ENCODE measurements at places on chromosomes 5 and 9. TPM values are rescaled to one million over a fixed set of nuclear protein-coding genes. Genes with fewer than 3 reads are reported as not detected.

DNA sequence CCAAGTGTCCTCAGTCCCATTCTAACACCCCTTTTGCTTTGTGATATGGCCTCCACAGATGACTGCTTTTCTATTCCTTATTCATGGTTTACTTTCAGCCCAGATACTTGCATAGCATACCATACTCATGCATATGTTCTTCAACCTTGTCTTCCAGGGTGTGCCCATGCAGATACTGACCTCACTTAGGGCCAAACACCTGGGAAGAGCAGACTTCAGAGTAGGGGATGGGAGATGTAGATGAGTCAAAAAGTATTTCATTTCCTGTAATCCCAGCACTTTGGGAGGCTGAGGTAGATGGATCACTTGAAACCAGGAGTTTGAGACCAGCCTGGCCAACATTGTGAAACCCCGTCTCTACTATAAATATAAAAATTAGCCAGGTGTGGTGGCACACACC lies 58.3 kb downstream of the NRG2 start:
- DNase-seq: no peak
- H3K27me3 ChIP-seq: peaks cover 43% of the 10 kb centered on the region
- no peak overlapping the region for H3K4me3 ChIP-seq
- H3K4me1 ChIP-seq: no peaks in the 10 kb centered on the region
- no peaks in the 10 kb centered on the region for H3K36me3 ChIP-seq
- no peak overlapping the region for H3K27ac ChIP-seq

DNA sequence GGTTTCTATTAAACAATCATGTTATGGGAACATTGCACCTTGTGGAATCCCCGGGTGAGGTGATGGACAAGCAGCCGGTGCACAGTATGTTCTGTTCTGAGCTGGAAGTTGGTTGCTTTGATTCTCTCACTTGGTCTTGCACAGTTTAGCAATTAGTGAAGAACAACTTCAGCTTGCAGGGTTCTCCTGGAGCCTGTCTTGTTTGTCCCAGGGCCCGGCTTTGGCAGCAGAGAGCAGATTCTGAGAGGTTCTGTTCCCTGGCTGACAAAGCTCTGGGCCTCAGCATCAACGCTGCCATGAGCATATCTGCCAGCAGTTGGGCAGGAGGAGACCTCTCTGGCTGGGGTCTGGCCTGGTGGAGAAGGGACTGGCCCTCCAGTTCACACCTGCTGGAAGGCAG lies 16.9 kb downstream of the GADD45G start:
- H3K4me1 ChIP-seq: peaks cover 5% of the 10 kb centered on the region
- no peak overlapping the region for H3K4me3 ChIP-seq
- peaks cover 33% of the 10 kb centered on the region for H3K27me3 ChIP-seq

DNA sequence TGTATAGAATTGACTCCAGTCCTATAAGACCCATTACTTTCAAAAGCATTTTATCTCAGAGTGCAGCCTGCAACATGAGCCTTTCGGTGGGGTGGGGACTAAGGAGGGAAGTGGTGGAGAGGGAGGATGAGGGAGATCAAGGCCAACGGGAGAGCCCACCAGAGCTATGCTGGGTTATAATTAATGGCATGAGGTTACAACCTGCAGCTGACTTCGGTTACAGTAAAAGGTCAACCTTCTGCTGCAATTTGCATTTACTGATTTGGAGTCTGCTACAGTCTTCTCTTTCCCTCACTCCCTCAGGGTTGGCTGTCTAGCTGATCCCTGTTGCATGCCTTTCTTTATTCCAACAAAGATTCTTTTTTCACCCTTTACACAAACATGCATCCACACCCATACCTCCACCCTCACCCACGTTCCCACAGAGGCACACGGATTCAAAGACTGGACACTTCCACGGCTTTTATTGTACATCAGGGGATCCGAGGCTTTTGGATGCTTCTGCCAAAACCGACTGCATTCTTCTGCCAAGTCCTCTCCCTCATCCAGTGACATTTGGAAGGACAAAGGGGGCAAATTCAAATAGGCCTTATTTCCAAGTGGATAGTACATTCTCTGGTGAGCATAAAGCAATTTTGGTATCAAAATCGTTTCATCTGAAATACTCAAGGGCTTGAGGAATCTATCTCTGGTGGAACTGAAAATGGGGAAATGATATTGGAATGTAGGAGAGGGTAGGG lies 381.2 kb downstream of the NFIB start:
- H3K27ac ChIP-seq: no peak overlapping the region
- no peaks in the 10 kb centered on the region for H3K4me1 ChIP-seq
- no peaks in the 10 kb centered on the region for H3K27me3 ChIP-seq
- no peak overlapping the region for H3K4me3 ChIP-seq
- H3K36me3 ChIP-seq: no peaks in the 10 kb centered on the region

DNA sequence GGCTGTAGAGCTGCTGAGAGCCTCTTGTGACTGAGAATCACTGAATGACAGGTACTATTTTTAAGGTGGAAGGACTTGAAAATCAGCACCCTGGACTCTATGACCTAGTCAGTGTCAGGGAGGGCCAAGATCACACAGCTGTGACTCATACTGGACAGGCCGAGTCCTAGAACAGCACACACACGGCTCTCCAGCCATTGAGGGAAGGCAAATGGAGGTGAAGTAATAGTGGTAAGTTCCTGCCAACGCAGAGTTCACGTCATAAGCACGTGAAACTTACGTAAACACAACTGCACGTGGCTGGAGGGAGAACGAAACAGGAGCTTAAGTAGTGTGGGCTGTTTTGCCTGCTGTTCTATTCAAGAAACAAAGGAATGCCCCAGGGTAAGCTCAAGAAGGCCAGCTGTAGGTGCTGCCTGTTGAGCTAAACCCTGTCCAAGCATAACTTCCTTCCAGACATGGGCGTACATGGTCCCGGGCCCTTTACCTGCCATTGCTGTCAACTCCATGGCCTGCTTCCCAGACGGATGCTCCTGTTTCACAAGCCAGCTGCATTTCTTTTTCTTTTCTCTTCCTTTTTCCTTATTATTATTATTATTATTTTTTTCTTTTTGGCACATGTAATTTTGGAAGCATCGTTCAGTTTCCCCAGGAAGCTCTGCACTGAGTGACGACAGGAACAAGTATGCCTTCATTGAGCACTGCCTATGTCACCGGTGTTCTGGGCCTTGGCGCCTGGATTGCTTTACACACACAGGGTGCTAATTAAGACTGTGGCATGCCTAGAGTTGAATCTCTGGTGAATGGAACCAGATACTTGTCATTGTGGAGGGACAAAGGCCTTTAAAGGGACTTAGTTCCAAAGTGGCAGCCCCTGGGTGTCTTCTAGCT lies 10.2 kb upstream of the LCP2 start:
- H3K36me3 ChIP-seq: no peaks in the 10 kb centered on the region
- peaks cover 43% of the 10 kb centered on the region for H3K4me1 ChIP-seq
- H3K4me3 ChIP-seq: no peak overlapping the region
- H3K27me3 ChIP-seq: no peaks in the 10 kb centered on the region

- H3K36me3 ChIP-seq: no peaks in the 10 kb centered on the region
- no peak overlapping the region for H3K27ac ChIP-seq
- DNase-seq: no peak
- no peaks in the 10 kb centered on the region for H3K4me1 ChIP-seq
- H3K4me3 ChIP-seq: no peak overlapping the region
- no peaks in the 10 kb centered on the region for H3K27me3 ChIP-seq
These were observed 303.2 kb upstream of the GRAMD2B start for GRCh38 chr5:126119887-126120442.

- no peak for DNase-seq
- H3K4me1 ChIP-seq: peaks cover 2% of the 10 kb centered on the region
- H3K4me3 ChIP-seq: no peak overlapping the region
These were observed 46.4 kb upstream of the SELENOP start for GRCh38 chr5:42858031-42858643.

- no peak overlapping the region for H3K4me3 ChIP-seq
- DNase-seq: no peak
- no peak overlapping the region for H3K27ac ChIP-seq
- H3K36me3 ChIP-seq: no peaks in the 10 kb centered on the region
These were observed 86.1 kb upstream of the ADAMTS2 start for GRCh38 chr5:179431221-179431824.

Gene FEM1C
- 13.5 TPM for total RNA-seq

Gene OSMR
- not detected for total RNA-seq

Gene SLC36A2
- total RNA-seq: not detected
